ENCODE measurements at places on chromosomes 1 and 21. TPM values are rescaled to one million over a fixed set of nuclear protein-coding genes. Genes with fewer than 3 reads are reported as not detected.

DNA sequence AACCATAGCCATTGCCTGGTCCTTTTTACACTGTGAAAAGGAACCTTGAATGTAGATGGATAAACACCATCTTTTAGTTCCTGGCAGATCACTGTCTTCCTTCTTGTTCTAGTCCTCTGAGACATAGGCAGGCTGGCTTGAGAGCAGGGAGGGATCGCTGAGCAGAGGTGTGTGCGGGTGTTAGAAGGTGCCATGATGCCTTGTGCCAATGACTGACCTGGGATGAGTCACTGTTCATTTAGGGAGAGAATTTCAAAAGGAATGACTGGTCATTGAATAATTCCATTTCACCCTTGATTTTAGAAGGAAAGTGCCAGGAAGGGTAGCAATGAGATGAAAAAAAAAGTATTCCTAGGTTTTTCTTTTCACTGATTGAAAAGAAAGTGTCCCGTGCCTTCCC, 383.9 kb downstream of the KIF26B start:
- DNase-seq: no peak

Gene S100A6
- 322 TPM for total RNA-seq

Gene LYPD8
- not detected for total RNA-seq

Gene CD1B
- not detected for total RNA-seq

GRCh38 chr1:91693557-91693956, 192.4 kb downstream of the TGFBR3 start:
- no peak for DNase-seq

DNA sequence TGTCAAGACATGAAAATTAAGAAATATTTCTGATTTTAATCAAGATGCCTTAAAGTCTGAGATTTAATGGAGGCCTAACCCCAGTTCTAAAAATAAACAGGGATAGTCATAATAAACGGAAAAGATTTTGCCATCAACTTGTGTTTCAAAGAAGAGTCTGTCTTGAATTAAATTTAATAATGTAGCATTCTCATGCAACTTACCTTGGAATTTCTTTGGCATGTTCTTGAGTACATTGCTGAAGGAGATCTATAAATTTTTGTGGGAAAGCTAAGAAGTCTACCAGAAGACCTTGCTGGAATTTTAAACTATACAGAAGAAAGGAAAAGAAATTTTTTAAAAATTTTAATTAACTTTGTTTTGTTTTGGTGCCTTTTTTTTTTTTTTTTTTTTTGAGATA, 10.6 kb downstream of the SASS6 start:
- DNase-seq: no peak

Gene RIPK4
- 8.8 TPM for total RNA-seq

GRCh38 chr1:193141804-193142203, 20.0 kb downstream of the CDC73 start:
- no peak for DNase-seq

- no peak for DNase-seq
Observed at GRCh38 chr1:84857906-84858305, 35.1 kb downstream of the LPAR3 start.

GRCh38 chr1:244106176-244106575, 55.1 kb downstream of the ZBTB18 start:
- DNase-seq: no peak

DNA sequence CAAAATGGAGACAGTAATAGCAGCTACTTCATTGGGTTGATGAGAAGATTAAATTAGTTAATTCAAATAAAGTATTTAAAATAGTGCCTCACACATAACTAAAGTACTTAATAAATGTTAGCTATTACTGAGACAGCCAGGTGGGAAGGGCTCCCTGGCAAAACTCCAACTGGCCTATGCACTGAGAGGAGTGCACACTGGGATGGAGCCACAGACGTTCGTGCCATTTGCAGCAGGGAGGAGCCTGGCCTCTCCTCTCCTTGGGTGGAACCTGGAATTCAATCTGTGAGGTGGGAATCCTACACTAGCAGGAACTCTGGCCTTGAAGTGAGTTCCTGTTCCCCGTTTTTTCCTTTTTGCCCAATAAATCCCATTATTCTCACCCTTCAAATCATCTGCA, 28.1 kb downstream of the SLC5A9 start:
- no peak for DNase-seq

DNA sequence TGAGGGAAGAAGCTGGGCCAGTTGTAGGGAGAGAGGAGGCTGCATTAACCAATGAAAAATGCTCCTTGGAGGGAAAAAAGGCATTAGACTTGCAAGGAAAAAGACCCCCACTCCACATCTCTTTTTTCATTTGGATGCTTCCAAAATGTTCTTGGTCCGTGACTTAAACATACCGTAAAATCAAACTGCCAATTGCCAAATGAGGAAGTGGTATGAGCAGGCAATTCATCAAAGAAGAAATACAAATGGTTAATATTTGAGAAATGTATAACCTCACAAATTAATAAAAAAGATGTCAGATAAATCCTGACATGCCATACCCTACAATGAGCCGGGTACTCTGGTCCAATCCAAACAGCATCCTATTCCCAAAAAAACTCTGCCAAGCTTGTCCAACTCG, 30.6 kb downstream of the KANK4 start:
- DNase-seq: no peak

- no peak for DNase-seq
Observed at GRCh38 chr1:96880626-96881025, 159.0 kb downstream of the PTBP2 start.

- DNase-seq: no peak
Observed at GRCh38 chr21:40765811-40766210, 81.1 kb downstream of the DSCAM start.

- DNase-seq: no peak
Observed at GRCh38 chr1:58796416-58796815, 12.6 kb upstream of the JUN start.

Gene SPATA1
- 1.2 TPM for total RNA-seq

Gene PDPN
- total RNA-seq: 19.1 TPM

DNA sequence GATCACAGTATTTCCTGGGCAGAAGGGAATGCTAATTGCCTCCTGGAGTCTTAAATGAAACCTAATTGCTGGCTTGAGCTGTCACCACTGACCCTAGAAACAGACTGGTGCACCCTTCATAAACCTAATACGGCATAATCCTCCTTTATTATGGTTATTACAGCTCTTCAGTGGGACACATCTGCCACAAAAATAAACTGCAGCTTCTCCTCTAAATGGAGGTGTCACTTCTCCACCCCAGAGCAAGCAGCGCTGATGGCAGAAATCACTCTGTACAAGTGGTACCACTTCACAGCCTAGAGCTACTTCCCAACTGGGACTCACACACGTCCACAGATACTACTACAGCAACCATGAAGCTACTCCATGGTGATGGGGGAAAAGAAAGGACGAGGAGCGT, 11.1 kb downstream of the PTPN14 start:
- no peak for DNase-seq

DNA sequence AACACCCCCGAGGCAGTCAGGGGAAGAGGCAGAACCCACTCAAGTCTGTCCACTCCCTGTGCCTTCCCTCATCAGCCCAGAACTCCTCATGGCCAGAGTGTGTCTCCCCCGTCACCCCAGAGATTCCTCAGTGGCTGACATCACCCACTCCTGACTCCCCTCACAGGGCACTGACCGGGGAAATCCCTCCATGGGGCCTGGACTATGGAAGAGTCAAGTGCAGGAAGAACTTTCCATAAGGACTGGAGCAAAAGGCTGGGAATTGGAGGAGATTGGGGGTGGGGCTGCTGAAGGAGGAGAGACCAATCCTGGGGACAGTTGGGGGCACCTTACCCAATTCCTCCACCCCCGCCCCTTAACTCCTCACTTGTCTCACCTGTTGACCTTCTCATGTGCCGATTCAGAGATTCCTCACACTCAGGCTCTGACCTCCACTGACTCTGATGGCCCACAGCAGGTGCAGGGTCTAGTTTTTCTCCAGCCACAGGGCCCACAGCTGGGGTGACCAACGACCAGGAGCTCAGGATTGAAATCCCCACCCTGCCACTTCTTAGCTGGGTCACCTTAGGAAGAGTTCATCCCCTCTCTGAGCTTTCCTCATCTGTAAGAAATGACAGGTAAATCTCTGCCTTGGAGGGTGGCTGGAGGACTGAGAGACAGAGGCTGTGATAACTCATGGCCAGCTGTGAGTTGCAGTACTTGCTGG, 481 bp upstream of the EXTL1 start:
- no peak for DNase-seq

DNA sequence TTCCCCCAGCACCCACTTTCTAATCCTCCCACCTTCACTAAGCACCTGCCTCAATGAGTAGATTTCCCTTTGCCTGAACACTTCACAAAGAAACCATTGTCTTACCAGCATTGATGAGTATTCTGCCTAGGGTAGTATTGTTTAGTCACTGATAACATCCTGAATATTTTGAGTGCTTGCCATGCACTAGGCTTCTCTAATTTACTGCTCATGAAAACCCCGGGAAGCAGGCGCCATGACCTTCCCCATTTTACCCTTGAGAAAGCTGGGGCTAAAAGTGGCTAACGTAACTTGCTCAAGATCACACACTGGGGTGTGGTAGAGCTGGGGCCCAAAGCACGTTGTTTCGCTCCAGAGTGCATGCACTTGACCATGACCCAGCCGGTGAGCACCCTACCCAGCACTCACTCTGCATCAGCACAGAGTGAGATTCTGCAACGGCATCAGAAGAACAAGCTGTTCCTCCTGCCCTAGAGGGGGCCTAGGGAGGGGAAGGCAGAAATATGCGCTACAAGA, 10.6 kb upstream of the F3 start:
- DNase-seq: no peak

GRCh38 chr1:157958263-157958662, 35.2 kb upstream of the KIRREL1 start:
- DNase-seq: no peak

Gene GOLT1A
- 2.1 TPM for total RNA-seq

- no peak for DNase-seq
Observed at GRCh38 chr21:33360881-33361602, 36.3 kb downstream of the IFNAR1 start.

Gene RHBG
- not detected for total RNA-seq

- DNase-seq: no peak
Observed at GRCh38 chr1:154848983-154849382, 21.1 kb downstream of the KCNN3 start.

Gene PLCH2
- 7.0 TPM for total RNA-seq

Gene E2F2
- 2.9 TPM for total RNA-seq

Gene DIO1
- total RNA-seq: not detected

Gene TCHH
- not detected for total RNA-seq

Gene LRRC71
- total RNA-seq: 0.16 TPM

DNA sequence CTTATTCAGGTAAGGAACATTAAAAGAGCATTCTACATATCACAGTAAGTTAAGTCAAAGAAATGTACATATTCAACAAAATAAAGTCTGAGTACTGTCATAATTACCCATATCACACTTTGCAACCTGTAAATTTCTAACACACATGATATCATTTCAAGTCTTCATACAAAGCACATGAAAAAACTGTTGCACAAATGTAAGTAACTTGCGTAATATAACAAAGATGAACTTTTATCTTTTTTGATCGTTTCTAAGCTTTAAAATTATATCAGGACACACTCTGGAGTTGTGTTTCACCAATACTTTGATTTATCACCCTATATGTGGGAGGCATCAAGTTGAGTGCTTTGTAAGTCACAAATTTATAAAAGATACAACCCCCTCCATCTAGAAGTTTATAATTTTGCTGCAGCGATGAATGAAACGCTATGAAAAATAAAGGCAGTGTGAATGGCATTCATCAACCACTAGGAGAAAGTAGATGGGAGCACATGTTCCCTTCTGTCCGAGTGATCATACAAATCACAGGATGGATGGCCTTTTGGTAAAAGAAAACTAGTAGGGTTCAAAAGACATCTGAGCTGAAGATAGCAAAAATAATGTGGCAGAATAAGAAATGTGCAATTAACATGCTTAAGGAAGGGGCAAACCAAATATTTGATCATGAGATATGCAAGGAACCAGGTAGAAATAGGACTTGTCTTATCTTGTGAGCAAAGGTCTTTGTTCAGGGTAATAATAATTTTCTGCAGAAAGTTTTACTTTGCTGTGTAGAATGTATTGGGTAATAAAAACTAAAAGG, 27.5 kb downstream of the NRIP1 start:
- no peak for DNase-seq

DNA sequence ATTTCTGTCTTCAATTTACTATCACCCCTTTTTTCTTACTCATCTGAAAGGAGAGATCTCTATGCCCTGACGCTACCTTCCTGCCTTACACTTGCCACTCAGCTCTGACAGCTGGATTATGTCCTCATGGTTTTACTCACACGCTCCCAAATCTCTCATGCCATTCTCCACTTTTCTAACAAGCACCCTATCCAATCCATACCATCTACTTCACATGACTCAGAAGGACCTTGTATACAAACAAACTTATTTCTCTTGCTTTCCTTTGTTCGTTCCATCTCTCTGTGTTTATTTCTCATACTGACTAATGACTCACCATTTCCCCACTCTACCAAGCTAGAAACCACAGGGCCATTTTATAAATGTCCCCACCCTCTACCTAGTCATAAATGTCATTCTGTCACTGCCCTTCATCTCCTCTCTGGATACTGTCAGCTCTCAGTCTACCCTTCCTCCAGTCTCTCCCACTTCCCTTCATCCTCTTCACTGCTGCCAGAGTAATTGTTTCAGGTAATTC, 87.3 kb downstream of the USP24 start:
- no peak for DNase-seq

Gene MASP2
- not detected for total RNA-seq

- no peak for DNase-seq
Observed at GRCh38 chr1:100502052-100502792, 35.7 kb upstream of the GPR88 start.

GRCh38 chr1:229674042-229674441, 48.0 kb downstream of the URB2 start:
- DNase-seq: no peak
